ENCODE measurements at places on chromosomes 1 and 21.

- DNase-seq: no peak
Measured at GRCh38 chr1:62796221-62796620, 12.3 kb downstream of the ATG4C start.

- no peak for DNase-seq
Measured at GRCh38 chr1:7234471-7234755, 449.2 kb downstream of the CAMTA1 start.

DNA sequence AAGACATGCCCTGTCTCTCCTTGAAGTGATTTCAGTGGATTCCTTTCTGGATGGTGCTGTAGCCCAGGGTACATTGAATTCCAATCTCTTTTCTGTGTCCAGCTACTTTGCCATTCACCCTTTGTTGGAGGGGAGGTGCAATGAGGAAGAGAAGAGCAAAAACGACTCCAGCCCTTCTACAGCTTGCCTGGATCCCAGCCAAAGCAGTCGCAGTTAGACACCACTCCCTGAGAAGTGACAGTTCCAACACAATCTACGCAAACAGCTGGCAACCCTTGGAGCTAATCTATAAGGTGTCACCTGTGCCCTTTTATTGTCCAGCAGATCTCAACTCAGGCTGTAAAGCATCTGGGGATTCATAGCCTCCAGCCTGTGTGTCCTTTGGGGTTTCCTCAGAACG is 4.6 kb downstream of the CD244 start:
- no peak for DNase-seq

- no peak for DNase-seq
Measured at GRCh38 chr1:204084247-204084772, 11.4 kb downstream of the SOX13 start.

- DNase-seq: no peak
Measured at GRCh38 chr1:12544357-12544756, 73.7 kb downstream of the DHRS3 start.

DNA sequence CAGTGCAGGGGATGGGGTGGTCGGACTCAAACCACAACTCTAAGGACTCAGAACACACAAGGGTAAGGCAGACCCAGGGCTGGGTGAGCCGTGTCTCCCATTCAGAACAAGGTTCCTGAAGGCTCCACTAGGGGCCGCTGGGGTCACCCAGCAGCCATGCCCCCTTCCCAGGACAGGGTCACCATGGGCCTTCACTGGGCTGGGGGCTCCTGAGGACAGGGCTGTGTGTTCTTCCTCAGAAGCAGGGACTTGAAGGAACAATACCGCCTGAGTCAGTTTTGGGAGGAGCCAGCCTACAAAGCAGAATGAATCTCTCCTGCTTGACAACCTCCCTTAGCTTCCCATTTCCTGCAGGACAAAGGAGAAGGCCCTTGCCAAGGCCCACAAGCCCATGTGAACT is 15.4 kb downstream of the RIMS3 start:
- no peak for DNase-seq

Data from anterior cingulate cortex (tissue), 58 donors.